NCI-H2081 (cell line): ENCODE measurements at places on chromosomes 11 and 22.

GRCh38 chr22:40443732-40444131 lies 73.3 kb downstream of the SGSM3 start:
- DNase-seq: no peak

DNA sequence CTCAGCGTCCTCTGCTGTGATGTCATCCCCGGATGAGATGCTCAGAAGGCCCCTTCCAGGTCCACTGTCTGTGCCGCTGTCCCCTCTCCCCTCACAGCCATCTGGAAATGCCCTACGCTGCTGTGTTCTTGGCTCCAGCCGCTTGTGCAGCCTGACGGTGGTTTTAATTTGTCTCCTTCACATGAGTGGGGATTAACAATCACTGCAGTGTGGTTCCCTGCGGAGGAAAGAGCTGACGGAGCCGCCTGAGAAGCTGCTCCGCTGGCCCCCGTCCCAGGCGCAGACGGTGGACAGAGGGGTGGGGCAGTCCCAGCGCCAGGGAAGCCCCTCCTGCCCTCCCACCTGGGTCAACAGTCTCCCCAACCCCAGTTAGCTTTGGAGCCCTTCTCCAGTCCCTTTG lies 67.5 kb upstream of the PHF21B start:
- DNase-seq: no peak

GRCh38 chr11:96119211-96119610 lies 195.3 kb upstream of the MTMR2 start:
- no peak for DNase-seq

DNA sequence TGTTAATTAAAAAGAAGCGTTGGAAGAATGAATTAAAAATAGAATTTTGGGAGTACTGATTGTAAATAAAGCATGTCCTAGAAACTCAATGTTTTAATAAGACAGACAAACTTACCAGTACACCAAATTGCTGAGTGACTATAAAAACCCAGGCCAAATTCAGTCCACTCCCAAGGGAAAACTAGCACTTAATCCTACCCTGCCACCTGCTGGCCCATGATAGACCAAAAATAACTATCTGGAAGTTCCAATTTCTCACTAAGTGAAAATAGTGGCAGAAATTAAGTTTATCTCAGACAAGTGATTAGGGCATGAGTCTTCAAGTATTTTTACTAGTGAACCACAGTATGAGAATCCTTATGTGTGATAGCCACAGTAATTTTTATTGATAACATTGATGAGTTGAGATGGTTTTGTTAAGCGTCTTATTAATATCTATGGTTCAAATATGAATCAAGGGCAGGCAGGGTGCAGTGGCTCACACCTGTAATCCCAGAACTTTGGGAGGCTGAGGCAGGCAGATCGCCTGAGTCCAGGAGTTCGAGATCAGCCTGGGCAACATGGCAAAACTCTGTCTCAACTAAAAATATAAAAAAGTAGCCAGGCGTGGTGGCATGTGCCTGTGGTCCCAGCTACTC lies 9.8 kb upstream of the DDX10 start:
- peak; percentile 37 for DNase-seq

GRCh38 chr11:30567120-30567519 lies 19.0 kb downstream of the MPPED2 start:
- DNase-seq: no peak
